Lung (tissue), 17 donors: ENCODE measurements at places on chromosomes 2 and 18. TPM values are rescaled to one million over a fixed set of nuclear protein-coding genes. Genes with fewer than 3 reads are reported as not detected.

The RNF152 gene
- 4.4 TPM for polyA plus RNA-seq

The ZNF519 gene
- polyA plus RNA-seq: 0.70 TPM

The TXNDC2 gene
- polyA plus RNA-seq: 0.16 TPM

The INPP1 gene
- polyA plus RNA-seq: 18.3 TPM

The ZAP70 gene
- polyA plus RNA-seq: 8.3 TPM

The KIAA2012 gene
- polyA plus RNA-seq: 0.69 TPM

The IGFBP2 gene
- 50.5 TPM for polyA plus RNA-seq

The FOXD4L1 gene
- polyA plus RNA-seq: 0.03 TPM

The FAM237A gene
- polyA plus RNA-seq: not detected

The LYG2 gene
- polyA plus RNA-seq: not detected

The CTNNA2 gene
- polyA plus RNA-seq: 0.01 TPM

DNA sequence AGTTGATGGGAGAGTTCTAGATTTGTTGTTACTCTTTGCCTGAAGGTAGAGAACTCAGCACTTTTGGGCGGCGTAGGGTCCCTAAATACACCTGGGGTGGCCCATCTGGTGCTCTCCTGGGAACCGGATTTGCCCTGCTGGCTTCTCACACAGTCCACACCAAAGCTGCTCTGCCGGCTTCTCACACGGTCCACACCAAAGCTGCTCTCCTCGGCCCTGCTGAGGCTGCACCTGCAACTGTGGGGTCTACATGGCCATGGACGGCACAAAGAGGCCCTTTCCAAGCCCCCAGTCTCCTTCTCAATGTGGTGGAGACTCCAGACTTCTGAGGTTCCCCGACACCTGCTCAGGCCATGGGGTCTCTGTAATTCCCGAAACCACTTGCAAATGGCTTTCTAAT is 124.8 kb upstream of the GPC1 start:
- H3K4me3 ChIP-seq: no peak overlapping the region
- no peak for DNase-seq
- H3K4me1 ChIP-seq: no peaks in the 10 kb centered on the region
- H3K27ac ChIP-seq: no peak overlapping the region

DNA sequence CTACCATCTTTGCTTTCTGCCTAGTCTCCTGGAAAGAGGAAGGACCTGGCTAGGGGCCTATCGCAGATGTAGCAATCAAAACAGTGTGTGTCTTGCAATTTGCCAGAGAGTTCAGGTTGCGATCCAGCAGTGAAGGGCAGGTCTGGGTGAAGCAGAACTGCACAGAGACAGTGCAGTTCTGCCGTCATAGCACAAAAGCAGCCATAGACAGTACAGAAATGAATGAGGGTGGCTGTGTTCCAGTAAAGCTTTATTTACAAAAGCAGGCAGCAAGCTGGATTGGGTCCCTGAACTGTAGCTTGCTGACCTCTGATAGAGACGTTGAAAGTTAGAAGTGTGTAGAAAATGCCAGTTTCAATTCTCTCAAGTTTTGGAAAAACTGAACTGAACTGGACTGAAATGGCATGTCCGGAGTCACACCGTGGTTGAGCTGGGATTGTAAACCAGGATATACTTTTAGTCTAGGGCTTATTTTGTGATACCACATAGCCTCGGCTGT is 186.8 kb downstream of the LTBP1 start:
- peak overlapping the region; percentile 60 for H3K27ac ChIP-seq
- no peak overlapping the region for H3K4me3 ChIP-seq
- H3K27me3 ChIP-seq: no peaks in the 10 kb centered on the region
- no peaks in the 10 kb centered on the region for H3K36me3 ChIP-seq
- peak; percentile 69 for DNase-seq
- H3K4me1 ChIP-seq: peaks cover 59% of the 10 kb centered on the region

- H3K4me3 ChIP-seq: no peak overlapping the region
- no peak for DNase-seq
- no peaks in the 10 kb centered on the region for H3K27me3 ChIP-seq
Measured at GRCh38 chr2:241237047-241237446, 48.6 kb downstream of the ANO7 start.

DNA sequence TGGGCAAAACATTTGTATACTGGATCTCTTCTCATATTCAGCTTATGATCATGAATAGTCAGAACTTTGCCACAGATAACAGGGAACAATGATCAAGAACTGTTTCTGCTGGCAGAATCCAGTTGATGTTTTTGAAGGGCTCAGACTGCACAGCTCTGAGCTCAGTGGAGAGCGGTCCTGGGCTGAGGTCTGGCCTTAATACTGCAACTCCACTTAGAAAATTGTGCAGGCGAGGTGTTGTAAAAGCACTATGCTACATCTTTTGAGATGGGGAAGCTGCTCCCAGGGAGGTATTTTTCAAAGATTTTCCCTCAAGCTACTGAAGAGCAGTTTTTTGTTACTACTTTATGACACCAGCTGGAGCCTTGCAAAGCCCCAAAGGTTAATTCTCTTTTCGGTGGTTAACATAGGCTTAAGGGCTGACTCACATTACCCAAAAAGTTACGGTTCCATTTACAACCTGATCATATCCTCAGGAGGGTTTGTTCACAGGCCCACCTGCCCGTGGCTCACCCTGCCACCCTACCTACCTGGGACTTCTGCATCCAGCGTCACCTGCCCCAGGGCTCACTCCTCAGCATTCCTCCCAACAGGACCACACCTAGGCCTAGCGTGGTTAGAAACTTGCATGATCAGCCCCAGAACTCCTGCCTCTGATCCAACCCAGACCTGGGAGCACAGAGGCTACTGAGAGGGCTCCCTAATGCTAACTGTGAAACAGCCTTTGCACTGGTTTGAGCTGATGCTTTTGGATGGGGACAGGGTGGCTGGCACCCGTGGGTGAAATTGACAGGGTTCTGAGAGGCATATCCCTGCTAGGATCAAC is 114.4 kb downstream of the NCK2 start:
- H3K4me1 ChIP-seq: no peaks in the 10 kb centered on the region
- DNase-seq: no peak
- no peak overlapping the region for H3K4me3 ChIP-seq
- no peaks in the 10 kb centered on the region for H3K27me3 ChIP-seq
- H3K36me3 ChIP-seq: no peaks in the 10 kb centered on the region

- no peaks in the 10 kb centered on the region for H3K36me3 ChIP-seq
- no peaks in the 10 kb centered on the region for H3K27me3 ChIP-seq
- no peak overlapping the region for H3K27ac ChIP-seq
- DNase-seq: no peak
- no peak overlapping the region for H3K4me3 ChIP-seq
- peaks cover 13% of the 10 kb centered on the region for H3K4me1 ChIP-seq
Measured at GRCh38 chr2:174588463-174588862, 9.1 kb downstream of the WIPF1 start.

DNA sequence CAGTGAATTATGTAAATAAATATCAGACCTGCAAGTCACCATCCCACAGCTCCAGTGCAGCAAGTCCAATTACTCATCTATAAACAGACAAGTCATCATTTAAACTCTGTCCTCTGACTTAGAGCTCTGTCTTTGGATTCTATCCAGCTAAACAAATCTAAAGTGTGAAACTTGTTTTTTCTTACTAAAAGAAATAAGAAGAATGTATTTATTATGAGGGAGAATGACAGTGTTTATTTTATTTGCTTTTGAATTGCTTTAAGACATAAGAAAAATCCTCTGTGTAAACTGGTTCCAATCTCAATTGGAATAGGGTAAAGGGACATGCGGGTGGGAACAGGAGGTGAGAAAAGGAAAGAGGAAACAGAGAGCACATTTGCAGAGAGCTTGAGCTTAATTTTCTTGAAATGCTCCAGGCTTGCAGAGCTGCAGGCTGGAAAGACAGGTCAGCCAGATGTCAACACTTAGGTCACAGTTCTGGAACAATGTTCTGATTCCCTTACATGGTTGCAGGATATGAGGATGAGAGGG is 355.8 kb downstream of the MEIS1 start:
- no peaks in the 10 kb centered on the region for H3K36me3 ChIP-seq
- no peak overlapping the region for H3K4me3 ChIP-seq
- peak; percentile 64 for DNase-seq
- H3K4me1 ChIP-seq: no peaks in the 10 kb centered on the region
- H3K27me3 ChIP-seq: no peaks in the 10 kb centered on the region

DNA sequence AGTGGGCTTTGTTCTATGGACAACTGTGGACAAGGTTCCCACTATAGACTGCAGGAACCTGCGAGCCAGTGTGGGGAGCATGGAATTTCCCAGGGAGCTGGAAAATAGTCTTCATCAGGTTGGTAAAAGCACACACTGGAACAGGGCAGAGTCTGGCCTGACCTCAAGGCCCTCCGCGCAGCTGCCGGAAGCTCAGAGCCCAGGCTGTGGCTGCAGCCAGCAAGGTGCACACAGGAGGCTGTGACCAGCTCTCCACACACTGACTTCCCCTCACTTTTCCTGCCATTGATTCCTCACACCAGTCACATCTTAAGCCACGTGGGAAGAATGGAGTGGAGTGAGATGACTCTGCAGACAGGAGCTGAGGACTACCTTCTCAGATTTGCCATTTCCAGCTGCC is 19.1 kb downstream of the MAL start:
- no peaks in the 10 kb centered on the region for H3K27me3 ChIP-seq
- DNase-seq: no peak
- peaks cover 20% of the 10 kb centered on the region for H3K4me1 ChIP-seq
- H3K4me3 ChIP-seq: no peak overlapping the region
- H3K27ac ChIP-seq: no peak overlapping the region
- no peaks in the 10 kb centered on the region for H3K36me3 ChIP-seq

- peak; percentile 91 for DNase-seq
- peaks cover 36% of the 10 kb centered on the region for H3K27me3 ChIP-seq
- peak overlapping the region; percentile 86 for H3K4me3 ChIP-seq
Measured at GRCh38 chr18:26547646-26548414, 523 bp downstream of the KCTD1 start.

GRCh38 chr2:217993817-217994463 is 8.9 kb downstream of the TNS1 start:
- DNase-seq: peak; percentile 47
- no peak overlapping the region for H3K27ac ChIP-seq
- H3K27me3 ChIP-seq: no peaks in the 10 kb centered on the region

GRCh38 chr2:171864357-171864985 is 29.6 kb downstream of the SLC25A12 start:
- H3K4me3 ChIP-seq: no peak overlapping the region
- H3K36me3 ChIP-seq: no peaks in the 10 kb centered on the region
- no peak for DNase-seq
- no peaks in the 10 kb centered on the region for H3K4me1 ChIP-seq
- H3K27me3 ChIP-seq: no peaks in the 10 kb centered on the region

GRCh38 chr18:48036226-48036625 is 105.8 kb upstream of the SMAD2 start:
- no peak overlapping the region for H3K4me3 ChIP-seq
- H3K36me3 ChIP-seq: no peaks in the 10 kb centered on the region
- no peaks in the 10 kb centered on the region for H3K4me1 ChIP-seq
- H3K27me3 ChIP-seq: no peaks in the 10 kb centered on the region
- no peak for DNase-seq
- no peak overlapping the region for H3K27ac ChIP-seq

DNA sequence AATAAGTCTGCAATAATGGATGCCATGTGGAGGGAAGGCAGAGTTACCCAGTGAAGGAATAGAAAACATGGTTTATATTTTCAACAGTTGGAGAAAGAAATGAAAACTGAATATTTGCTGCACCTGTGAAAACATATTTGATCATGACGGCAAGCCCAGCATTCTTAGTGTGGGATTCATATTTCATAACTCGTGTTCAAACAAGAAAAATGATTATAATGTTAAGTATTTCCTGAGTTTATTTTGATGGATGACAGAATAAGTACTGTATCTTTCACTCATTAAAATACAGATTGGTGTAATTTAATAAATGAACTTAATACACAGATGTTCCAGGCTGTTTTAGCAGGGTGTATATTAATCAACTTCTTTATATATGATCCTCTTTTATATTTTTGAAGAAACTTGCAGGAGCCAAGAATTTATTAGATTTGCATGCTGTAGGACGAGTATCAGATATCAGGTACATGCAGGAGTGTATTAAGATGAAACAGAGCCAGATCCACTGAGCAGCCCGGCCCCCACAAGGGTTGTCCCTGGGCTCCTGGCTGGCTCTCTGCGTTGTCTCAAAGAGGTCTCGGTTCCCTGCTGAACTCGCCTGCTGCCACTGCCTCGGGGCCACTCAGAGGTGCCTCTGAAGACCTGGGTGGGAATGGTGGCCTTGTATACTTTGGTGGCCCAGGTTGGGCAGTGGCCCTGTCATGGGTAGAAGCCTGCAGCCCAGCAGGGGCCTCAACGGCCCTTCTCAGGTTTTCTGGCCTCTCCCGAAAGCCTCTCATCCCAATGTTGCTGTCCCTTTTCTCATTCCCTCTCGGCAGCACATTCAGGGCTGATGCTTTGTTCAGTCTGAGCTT is 95.0 kb upstream of the LDAH start:
- H3K27ac ChIP-seq: no peak overlapping the region
- H3K4me1 ChIP-seq: peaks cover 4% of the 10 kb centered on the region
- H3K36me3 ChIP-seq: no peaks in the 10 kb centered on the region
- H3K4me3 ChIP-seq: no peak overlapping the region

DNA sequence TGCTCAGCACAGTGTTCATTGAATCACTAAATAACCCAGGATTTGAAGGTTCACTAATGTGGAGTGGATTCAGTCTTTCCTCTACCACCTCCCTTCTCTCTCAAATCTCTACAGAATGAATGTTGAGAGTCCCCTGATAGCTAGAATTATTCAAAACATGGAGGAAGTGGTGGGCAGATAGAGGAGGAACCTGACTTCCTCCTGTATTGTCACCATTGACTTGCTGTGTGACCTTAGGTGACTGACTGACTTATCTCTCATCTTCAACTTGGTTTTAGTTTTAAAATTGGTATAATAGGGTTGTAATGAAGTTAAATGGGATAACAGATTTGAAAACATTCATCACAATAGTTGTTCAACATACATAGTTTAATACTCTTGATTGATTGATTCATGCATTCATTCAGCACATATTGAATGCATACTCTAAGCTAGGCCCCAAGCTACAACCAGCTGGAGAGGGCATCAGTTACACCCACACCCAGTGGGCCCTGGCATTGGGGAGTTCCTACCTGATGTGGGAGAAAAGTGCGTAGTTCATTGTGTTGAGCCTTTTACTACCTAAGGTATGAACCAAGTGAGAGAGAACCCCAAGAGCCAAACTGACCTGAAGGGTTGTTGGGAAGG is 96.0 kb downstream of the WDR7 start:
- peaks cover 2% of the 10 kb centered on the region for H3K36me3 ChIP-seq
- no peaks in the 10 kb centered on the region for H3K27me3 ChIP-seq
- no peak overlapping the region for H3K27ac ChIP-seq
- no peaks in the 10 kb centered on the region for H3K4me1 ChIP-seq
- no peak overlapping the region for H3K4me3 ChIP-seq
- no peak for DNase-seq

GRCh38 chr2:108219688-108220087 is 20.1 kb upstream of the SULT1C3 start:
- H3K27me3 ChIP-seq: no peaks in the 10 kb centered on the region
- DNase-seq: no peak
- H3K4me1 ChIP-seq: no peaks in the 10 kb centered on the region
